ENCODE measurements at places on chromosomes 2 and 18. TPM values are rescaled to one million over a fixed set of nuclear protein-coding genes. Genes with fewer than 3 reads are reported as not detected.

GRCh38 chr2:130381145-130381544, 25.3 kb downstream of the PTPN18 start:
- no peak overlapping the region for H3K4me3 ChIP-seq
- H3K27ac ChIP-seq: no peak overlapping the region
- DNase-seq: no peak
- H3K4me1 ChIP-seq: peaks cover 84% of the 10 kb centered on the region

FOXD4L1 gene
- 0.19 TPM for polyA plus RNA-seq

- H3K27ac ChIP-seq: no peak overlapping the region
- DNase-seq: no peak
- no peaks in the 10 kb centered on the region for H3K4me1 ChIP-seq
- H3K27me3 ChIP-seq: no peaks in the 10 kb centered on the region
Measured at GRCh38 chr2:37730037-37730818, 58.8 kb upstream of the CDC42EP3 start.

ZNF521 gene
- polyA plus RNA-seq: 3.3 TPM

DNA sequence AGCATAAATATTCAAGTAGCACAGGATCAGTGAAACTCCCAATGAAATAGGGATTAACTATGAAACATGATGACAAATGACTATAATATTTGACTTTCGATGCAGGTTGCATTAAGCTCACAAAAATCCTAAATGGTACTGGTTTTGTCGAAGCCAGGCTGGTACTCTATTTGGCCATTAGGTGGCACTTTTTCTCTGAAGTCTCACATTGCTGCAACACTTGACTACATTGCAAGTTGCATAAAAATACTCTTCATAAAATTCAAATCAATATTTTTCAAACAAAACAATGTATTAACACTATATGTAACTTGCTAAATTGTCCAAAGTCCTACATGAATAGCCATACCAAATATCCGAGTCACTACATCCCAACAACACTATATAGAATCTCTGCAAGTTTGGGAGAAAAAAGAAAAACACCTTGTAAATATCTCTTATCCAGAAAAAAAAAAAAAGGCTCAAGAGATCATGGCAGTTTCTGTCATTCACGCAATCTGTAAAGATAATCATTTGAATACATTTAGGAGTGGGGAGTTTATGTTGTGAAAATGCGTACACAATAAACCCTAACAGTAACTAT, 9.5 kb downstream of the RTTN start:
- H3K36me3 ChIP-seq: peaks cover 97% of the 10 kb centered on the region
- DNase-seq: no peak
- H3K27me3 ChIP-seq: no peaks in the 10 kb centered on the region

CAPN14 gene
- polyA plus RNA-seq: 0.98 TPM

GRCh38 chr2:176457481-176457880, 188.2 kb downstream of the MTX2 start:
- no peak for DNase-seq
- no peak overlapping the region for H3K4me3 ChIP-seq
- no peaks in the 10 kb centered on the region for H3K4me1 ChIP-seq

GRCh38 chr2:35160871-35161270, 1194.7 kb upstream of the CRIM1 start:
- no peaks in the 10 kb centered on the region for H3K36me3 ChIP-seq
- DNase-seq: no peak
- no peak overlapping the region for H3K27ac ChIP-seq
- H3K4me3 ChIP-seq: no peak overlapping the region

DNA sequence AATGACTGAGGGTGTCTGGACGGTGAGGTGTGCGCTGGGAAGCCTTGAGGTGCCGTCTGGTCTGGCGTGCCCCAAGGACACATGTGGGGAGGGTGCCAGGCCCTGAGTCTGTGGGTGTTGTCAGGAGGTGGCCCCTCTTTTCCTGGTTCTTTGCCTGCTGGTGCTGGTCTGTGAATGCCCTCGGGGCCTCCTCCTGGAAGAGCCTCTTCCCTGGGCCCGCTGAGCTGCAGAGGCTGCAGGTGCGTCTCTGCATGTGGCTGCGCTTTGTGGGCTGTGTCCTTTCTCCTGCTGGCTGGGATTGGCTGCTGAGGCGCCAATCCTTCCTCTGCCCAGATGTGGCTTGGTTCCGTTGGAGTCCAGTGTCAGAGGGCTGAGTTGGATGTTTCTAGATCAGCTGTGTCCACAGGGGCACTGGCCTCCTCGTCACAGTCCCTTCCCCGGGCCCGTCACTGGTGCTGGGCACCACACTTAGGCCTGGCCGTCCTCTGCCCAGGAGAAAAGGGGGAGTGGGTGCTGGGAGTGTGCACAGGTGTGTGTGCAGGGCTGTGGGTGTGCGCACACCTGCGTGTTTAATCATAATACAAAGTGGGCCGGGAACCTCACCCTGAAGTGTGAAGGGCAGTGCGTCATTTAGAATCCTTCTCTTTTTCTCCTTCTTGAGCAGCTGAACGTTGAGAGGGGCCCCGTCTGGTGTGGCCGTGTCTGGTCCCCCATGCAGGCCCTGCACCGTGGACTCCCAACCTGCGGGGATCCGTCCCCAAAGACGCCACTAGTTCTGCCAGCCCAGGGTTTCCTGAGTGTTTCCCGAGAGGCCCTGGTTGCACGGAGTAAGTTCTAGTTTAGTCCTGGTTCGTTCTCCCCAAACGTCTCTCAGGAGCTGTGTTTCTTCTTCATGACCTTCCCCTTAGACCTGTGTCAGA, 35.5 kb downstream of the RTP5 start:
- peak; percentile 54 for DNase-seq
- H3K36me3 ChIP-seq: no peaks in the 10 kb centered on the region
- H3K27me3 ChIP-seq: no peaks in the 10 kb centered on the region
- no peak overlapping the region for H3K27ac ChIP-seq

DNA sequence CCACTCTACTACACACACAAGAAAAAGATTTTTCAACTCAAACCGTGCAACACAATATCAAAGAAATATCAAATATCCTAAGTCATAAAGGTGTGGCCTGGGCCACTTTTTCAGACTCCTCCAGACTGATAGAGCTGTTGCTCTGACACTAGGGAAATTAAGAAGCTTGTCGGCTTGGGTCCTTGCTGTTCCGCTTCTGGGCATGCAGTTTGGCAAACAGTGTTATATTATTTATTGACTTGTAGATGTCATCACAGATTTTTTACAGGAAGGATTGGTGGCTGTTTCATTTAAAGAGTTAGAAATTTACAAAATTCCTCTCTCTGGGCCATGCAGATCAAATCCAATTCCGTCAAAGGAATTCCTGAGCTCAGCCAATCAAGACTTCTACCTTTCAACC, 98.3 kb upstream of the MSH2 start:
- no peaks in the 10 kb centered on the region for H3K36me3 ChIP-seq
- H3K4me3 ChIP-seq: no peak overlapping the region
- no peak for DNase-seq
- H3K27ac ChIP-seq: no peak overlapping the region
- peaks cover 17% of the 10 kb centered on the region for H3K4me1 ChIP-seq

GRCh38 chr2:146818122-146818521, 1026.7 kb upstream of the ACVR2A start:
- no peak for DNase-seq
- H3K36me3 ChIP-seq: no peaks in the 10 kb centered on the region
- H3K4me1 ChIP-seq: no peaks in the 10 kb centered on the region
- no peak overlapping the region for H3K4me3 ChIP-seq

GRCh38 chr2:38454081-38454480, 77.0 kb upstream of the ATL2 start:
- no peak overlapping the region for H3K4me3 ChIP-seq
- H3K4me1 ChIP-seq: no peaks in the 10 kb centered on the region
- no peaks in the 10 kb centered on the region for H3K27me3 ChIP-seq
- DNase-seq: no peak

- H3K27ac ChIP-seq: peak overlapping the region; percentile 2
- no peaks in the 10 kb centered on the region for H3K36me3 ChIP-seq
- DNase-seq: no peak
- no peaks in the 10 kb centered on the region for H3K4me1 ChIP-seq
Measured at GRCh38 chr18:48199399-48199798, 209.8 kb downstream of the ZBTB7C start.

PDE11A gene
- polyA plus RNA-seq: 0.03 TPM

DNA sequence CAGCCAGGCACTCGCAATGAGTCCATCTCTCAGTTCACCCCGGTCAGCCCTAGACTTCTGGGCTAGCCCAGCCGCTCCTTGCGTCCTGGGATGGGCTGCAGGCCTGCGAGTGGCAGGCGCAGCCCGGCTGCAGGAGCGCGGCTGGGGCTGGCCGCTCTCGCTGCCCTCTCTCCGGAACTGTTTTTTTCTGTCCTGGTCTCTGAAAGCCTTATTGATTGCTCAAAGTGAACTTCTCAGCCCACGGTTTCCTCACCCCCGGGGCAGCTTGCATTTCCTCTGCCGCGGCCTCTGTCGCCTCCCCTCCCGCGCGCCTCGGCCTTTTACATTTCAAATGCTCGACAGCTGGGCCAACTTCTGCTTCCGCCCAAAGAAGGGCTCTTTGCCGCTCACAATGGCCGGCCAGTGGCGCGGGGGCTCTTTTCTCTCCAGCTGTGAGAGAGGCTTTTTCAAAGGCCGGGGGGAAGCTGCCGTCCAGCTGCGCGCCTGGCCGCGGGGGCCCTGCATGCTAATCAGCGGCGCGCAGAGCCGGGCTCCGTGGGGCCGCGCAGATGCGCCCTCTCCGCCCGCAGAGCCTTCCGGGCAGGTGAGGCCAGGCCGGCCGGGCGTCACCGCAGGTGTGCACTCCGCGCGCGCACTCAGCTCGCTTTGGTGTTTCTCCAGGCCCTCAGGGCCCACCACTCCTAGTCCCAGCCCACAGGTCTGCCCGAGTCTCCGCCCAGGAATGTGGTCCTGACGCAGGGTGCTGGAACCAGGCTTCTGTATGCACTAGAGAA, 513.8 kb downstream of the RNF144A start:
- H3K27me3 ChIP-seq: no peaks in the 10 kb centered on the region
- DNase-seq: peak; percentile 93
- H3K4me3 ChIP-seq: peak overlapping the region; percentile 38
- peak overlapping the region; percentile 53 for H3K27ac ChIP-seq

- no peak overlapping the region for H3K4me3 ChIP-seq
- no peaks in the 10 kb centered on the region for H3K27me3 ChIP-seq
- H3K4me1 ChIP-seq: no peaks in the 10 kb centered on the region
- no peaks in the 10 kb centered on the region for H3K36me3 ChIP-seq
- H3K27ac ChIP-seq: no peak overlapping the region
- DNase-seq: no peak
Measured at GRCh38 chr2:114006460-114006859, 116.6 kb downstream of the ACTR3 start.

- H3K27ac ChIP-seq: no peak overlapping the region
- peaks cover 21% of the 10 kb centered on the region for H3K4me1 ChIP-seq
- H3K4me3 ChIP-seq: peak overlapping the region; percentile 68
- no peaks in the 10 kb centered on the region for H3K36me3 ChIP-seq
Measured at GRCh38 chr2:169573974-169574299, 272 bp upstream of the FASTKD1 start.

ALPP gene
- not detected for polyA plus RNA-seq

DNA sequence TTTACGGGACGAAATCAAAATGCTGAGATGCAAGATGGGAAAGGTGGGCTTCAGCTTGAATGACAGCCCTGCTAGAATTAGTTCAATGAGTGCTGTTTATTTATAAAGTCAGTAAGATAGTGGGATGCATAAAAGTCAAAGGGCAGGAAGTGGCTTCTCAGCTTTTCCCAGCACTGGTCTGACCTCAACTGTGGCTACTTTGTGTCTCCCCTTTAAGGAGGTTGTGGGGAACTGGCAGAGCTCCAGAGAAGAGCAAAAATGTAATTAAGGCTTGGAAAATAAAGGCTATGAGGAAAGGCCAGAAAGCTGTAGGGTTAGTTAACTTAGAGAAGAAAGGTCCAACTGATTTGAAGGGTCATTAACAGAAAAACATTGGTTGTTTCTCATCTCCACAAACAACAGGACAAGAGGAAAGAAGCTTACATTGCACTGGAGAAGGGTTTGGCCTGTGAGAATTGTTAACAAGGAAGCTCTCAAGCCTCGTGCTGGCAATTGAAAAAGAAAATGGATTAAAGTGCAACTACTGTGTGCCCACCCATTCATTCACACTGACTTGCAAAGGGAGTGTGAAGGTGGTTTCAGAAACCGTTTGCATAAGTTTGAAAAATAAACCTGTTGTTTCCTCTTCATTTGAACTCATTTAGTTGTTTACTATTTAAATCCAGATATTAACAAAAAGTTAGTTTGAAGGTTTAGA, 68.8 kb upstream of the CD28 start:
- no peaks in the 10 kb centered on the region for H3K36me3 ChIP-seq
- H3K4me3 ChIP-seq: no peak overlapping the region
- DNase-seq: no peak
- no peak overlapping the region for H3K27ac ChIP-seq

GRCh38 chr2:209943776-209944175, 58.7 kb upstream of the RPE start:
- no peak overlapping the region for H3K27ac ChIP-seq
- H3K27me3 ChIP-seq: no peaks in the 10 kb centered on the region

GRCh38 chr18:5266721-5267120, 28.8 kb downstream of the ZBTB14 start:
- no peak overlapping the region for H3K4me3 ChIP-seq
- no peaks in the 10 kb centered on the region for H3K27me3 ChIP-seq
- H3K36me3 ChIP-seq: no peaks in the 10 kb centered on the region
- H3K27ac ChIP-seq: no peak overlapping the region
- no peaks in the 10 kb centered on the region for H3K4me1 ChIP-seq
- DNase-seq: no peak

GRCh38 chr2:241859436-241860183, 916 bp upstream of the PDCD1 start:
- DNase-seq: peak; percentile 80
- peak overlapping the region; percentile 81 for H3K27ac ChIP-seq
- H3K4me3 ChIP-seq: no peak overlapping the region
- H3K4me1 ChIP-seq: peaks cover 14% of the 10 kb centered on the region
- no peaks in the 10 kb centered on the region for H3K36me3 ChIP-seq

GALNT3 gene
- polyA plus RNA-seq: 7.8 TPM

HAT1 gene
- 30.1 TPM for polyA plus RNA-seq

DNA sequence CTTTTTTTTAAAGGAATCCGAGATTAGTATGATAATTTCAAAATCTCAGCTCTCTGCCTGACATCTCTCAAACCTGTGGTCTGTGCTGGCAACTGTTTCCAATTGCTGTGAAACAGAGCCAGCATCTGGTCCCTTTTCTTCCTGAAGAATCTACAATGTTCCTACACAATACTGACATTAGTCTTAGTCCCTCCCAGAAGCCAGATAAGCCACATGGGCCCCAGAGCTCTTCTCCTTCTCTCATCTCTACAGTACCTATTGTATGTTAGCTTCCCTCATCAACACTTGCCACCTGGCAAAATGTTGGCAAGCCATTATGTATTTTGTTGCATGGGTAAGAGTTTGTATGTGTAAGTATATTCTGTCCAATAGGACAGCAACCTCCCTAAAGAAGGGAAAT, 62.9 kb upstream of the CDKL4 start:
- no peak for DNase-seq
- no peak overlapping the region for H3K4me3 ChIP-seq
- H3K27me3 ChIP-seq: no peaks in the 10 kb centered on the region
- no peaks in the 10 kb centered on the region for H3K4me1 ChIP-seq
- H3K36me3 ChIP-seq: peaks cover 8% of the 10 kb centered on the region

GRCh38 chr2:240988146-240988545, 10.3 kb upstream of the SNED1 start:
- no peaks in the 10 kb centered on the region for H3K27me3 ChIP-seq
- H3K36me3 ChIP-seq: no peaks in the 10 kb centered on the region
- peaks cover 10% of the 10 kb centered on the region for H3K4me1 ChIP-seq

Measured in spleen (tissue), 13 donors.